NCI-H2107 (cell line): ENCODE measurements at places on chromosomes 6 and 20.
A peak's percentile ranks its signal among the peaks of the same experiment; 100 is the strongest.

- no peak for DNase-seq
Observed at GRCh38 chr20:62087227-62087626, 21.5 kb upstream of the TAF4 start.

DNA sequence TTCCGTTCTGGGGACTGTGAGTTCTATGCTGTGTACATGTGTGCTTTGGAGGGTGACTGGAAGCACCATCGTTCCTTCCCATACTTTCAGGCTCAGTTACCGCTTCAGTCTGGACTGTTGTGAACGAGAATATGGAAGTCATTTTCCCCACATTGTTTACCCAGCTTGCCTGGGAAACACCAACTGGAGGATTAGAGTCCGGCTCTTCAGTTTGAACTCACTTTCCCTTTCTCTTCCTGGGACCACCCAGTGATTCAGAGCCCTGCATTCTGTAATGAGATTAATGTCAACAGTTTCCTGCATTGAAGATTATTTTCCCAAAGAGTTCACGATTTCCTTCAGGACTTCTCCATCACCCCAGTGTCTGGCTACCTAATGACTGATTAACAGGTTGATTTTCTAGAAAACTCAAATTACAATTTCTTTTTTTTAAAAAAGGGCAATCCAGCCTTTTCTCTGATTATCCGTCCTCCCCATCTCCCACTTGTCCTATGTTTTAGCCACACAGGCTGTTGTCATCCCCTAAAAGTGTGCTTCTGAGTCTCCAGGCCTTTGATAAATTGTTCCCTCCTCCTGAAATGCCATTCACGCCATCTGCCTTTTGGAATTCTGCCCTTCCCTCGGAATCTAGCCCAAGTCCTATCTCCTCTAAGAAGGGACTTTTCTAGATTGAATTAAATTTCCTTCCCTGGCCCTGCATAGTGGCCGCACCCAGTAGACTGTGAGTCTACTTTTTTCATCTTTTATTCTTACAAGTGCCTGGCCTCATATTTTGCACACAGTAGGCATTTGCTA is 3.3 kb upstream of the TAGAP start:
- no peak for DNase-seq

- DNase-seq, result peak; percentile 58
Observed at GRCh38 chr6:5143634-5144311, 58.6 kb downstream of the PPP1R3G start.

GRCh38 chr6:29724937-29725869 is 2.0 kb downstream of the HLA-F start:
- no peak for DNase-seq

GRCh38 chr20:17431621-17432364 is 99.4 kb downstream of the BFSP1 start:
- DNase-seq, result peak; percentile 15

DNA sequence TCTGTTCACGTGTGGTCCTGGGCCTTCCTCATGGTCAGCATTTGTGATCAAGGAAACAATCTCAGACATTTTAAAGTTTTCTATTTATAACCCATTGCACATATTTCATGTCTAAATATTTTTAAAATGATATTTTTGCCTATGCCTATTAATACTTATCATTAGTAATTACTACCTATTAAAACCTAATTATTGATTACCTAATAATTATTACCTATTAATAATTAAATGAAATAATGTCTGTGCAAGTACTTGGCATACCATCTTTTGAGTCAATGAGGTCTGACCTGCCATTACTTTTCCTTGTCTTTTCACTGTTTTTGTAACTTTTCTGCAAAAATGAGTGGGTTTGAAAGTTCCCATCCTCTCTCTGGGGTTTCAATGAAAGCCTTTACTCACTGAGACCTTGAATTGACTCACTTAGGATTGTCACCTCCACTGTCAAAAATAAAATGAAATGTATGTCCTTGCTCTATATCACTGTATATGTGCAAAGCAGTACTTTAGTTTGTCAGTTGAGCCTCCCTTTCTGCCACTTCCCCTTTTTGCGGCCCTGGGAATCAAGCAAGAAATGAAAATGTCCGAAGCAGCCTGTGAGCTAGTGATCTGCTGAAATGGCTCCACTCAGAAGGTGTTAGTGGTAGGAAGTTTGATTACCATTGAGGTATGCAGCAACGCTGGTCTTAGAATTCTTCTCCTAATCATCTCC is 87.8 kb downstream of the L3MBTL3 start:
- DNase-seq, result no peak

GRCh38 chr6:12605888-12606345 is 110.7 kb upstream of the PHACTR1 start:
- peak; percentile 27 for DNase-seq

- DNase-seq, result no peak
Observed at GRCh38 chr6:19921786-19922185, 84.6 kb downstream of the ID4 start.

DNA sequence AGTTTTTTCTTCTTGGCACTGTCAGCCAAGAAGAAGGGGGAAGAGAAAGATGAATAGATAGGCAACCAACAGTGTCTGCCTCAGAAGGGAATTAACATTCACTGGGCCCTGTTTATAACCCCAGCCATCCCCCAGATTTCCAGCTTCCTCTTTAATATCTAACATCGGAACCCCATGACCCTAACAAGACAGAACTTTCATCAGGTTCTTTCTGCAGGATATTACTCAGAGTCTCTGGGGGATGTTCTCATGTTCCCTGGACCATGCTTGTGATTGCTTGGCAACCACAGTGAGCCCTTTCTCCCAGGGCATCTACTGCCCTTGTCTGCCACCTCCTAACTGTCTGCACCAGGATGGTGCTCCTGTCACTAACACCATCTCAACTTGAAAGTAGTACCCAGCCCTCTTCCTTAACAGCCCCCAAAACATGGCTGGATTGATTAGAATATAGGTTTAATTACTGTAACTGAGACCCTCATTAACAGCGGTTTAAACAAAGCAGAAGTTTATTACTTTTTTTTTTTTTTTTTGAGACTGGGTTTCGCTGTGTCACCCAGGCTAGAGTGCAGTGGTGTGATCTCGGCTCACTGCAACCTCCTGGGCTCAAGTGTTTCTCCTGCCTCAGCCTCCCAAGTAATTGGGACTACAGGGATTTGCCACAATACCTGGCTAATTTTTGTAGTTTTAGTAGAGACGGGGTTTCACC is 12.0 kb upstream of the PTPN1 start:
- DNase-seq, result no peak

DNA sequence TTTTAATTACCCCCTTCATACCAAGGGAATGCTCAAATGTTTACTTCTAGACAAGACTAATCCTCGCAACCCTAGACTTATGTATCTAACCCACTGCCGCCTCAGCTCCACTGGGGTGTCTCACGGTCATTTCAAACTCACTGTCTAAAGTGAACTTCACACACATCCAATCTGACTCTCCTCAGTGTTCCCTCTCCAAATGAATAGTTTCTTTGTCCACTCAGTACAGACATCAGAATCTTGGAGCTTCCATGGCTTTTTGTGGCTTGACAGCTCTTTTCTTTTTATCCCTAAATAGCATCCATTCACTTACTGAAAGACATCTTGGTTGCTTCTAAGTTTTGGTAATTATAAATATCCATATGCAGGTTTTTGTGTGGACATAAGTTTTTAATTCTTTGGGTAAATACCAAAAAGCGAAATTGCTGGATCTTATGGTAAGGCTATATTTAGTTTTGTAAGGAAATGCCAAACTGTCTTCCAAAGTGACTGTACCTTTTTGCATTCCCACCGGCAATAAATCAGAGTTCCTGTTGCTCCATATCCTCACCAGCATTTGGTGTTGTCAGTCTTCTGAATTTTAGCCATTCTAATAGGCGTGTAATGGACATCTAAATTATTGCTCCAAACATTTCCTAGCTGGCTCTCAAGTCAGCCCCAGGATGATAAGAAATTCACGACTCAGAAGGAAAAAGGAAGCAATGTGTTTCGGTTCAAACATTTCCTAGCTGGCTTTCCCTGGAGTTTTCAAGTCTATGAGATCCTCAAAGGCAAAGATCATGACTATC is 73.1 kb downstream of the DNAAF9 start:
- DNase-seq, result no peak

GRCh38 chr6:28769626-28770402 is 154.0 kb downstream of the TRIM27 start:
- no peak for DNase-seq

- DNase-seq, result no peak
Observed at GRCh38 chr6:170288852-170289179, 2.1 kb downstream of the DLL1 start.

DNA sequence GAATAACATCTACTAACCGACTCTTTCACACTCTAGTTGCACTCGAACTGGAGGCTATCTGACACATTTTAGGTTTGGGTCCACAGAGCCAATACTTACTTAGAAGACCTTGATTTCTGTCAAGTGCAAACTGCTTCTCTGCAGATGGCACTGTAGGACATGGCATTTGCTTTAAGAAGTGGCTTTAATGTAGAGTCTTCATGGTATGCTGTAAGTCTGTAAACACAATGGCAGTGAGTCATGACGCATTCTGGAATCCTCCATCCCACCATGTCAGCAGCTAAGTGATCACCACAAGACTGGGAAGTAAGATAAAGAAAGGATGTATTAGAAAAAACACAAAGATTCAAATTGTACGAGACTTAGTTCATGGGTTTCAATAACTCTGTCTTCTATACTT is 377.0 kb upstream of the NOX3 start:
- no peak for DNase-seq

GRCh38 chr6:129516005-129516404 is 194.0 kb downstream of the ARHGAP18 start:
- DNase-seq, result no peak

DNA sequence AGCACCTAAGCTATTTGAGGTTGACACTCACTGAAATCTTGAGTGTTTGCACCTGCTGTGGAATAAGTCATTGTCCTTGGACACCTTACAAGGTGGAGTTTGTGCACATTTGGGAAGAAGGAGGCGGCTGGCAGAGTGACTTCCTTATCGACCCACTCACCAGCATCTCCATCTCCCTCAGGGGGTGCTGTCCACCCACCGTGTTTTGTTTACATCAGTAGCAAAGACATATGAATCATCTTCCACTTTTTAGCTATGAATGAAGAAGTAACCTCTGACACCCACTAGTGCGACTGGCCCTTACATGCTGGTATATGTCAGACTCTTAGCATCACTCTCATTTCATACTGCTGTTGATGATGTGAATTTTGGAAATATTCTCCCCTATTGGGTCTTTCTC is 119.5 kb upstream of the SGK1 start:
- DNase-seq, result no peak

GRCh38 chr6:170137911-170138910 is 152.7 kb downstream of the DLL1 start:
- no peak for DNase-seq

DNA sequence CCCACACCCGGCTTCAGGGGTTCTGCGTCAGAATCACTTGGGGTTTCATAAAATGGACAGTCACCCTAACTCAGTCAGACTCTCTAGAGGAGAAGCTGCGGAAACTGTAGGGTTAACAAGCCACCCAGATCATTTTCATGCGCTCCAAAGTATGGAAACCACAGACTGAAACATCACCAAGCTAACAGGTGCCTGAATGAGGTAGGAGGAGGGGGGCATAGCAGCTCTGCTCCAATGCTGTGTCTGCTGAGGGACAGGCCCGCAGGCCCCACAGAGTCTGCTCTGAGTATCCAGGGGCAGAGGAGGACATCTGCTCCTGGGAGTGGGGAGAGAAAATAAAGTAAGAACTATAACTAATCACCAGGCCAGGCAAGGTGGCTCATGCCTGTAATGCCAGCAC is 97.1 kb upstream of the AKAP12 start:
- no peak for DNase-seq

DNA sequence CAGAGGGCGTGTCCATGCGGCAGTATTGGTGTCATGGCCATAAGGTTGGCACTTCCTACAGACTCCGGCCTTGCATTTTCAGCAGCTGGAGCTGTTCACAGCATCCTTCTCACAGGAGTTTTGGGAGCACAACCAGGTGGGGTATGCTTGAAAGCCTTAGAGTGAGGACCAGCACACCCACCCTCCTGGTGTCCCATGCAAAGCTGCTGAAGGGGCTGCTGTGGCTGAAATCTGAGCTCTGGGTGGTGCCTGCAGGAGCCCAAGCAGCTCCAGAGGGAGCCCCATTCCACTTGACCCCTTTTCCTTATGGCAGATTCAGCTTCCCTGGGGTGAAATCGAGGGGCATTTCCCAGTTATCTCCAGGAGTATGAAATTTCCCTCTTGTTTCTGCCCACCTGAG is 74.0 kb upstream of the BHLHE23 start:
- DNase-seq, result no peak

DNA sequence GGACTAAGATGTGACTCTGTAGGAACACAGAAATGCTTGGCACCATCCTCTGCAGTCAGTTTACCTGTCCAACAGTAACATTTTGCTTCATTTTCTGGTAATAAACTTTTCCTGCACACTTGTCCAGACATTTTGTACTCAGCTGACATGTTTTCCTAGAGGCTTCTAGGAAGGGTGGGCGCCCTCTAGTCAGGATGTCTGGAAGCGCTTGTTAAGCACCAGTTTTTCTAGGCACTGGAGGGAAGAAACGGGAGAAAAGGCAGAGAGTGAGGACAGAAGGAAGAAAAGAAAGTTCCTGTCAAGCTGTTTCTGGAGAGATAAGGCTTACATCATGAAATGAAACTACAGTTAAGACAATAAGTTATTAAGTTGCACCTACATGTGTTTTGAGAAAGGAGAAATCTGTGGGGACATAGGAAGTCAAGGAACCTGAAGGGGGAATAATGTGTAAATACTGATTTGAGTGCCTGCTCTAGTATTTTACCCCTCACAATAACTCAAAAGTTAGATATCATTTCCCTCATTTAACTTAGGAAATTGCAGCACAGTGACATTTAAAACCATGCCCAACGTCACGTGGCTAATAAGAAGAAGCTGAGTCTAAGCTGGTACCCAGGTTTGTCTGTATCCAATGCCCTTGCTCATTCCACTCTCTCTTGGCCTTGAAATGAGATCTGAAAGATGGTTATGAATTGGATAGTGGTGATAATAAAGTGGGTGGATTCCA is 42.7 kb upstream of the TNFRSF21 start:
- DNase-seq, result no peak

DNA sequence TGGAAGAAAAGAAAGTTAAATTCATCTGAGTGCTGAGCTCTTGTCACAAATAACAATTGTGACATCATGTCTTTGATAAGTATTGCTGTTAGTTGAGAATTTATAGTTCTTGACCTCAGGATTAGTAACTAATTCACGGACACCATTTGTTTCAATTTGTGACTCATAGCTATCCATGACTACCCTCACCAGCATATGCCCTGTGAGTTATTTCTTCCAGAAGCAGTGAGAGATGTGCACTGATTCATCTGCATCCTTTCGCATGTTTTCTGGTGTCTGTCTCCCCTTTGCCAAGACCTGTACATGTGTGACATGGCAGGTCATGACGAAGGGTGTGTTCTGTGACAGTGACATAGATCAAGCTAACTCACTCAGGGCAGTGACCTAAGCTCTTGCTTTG is 86.9 kb downstream of the SOBP start:
- DNase-seq, result no peak

DNA sequence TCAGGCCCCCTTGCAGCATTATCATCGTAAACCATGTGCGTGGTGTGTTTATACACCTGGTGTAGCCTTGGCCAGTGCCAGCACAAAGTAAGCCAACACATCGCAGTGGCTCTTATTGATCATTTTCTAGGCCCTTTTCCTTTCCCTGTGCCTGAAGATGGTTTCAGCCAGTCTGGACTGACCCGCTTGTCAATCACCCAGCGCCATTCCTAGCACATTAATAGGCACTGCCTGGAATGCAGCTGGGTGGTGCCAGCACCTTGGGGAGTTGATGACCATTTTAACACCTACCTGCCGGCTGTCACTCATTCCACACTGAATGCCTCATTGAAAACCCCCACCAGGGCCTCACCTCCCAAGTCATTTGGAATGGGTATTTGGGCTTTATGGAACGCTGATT is 4.9 kb upstream of the UQCC2 start:
- no peak for DNase-seq
